ENCODE measurements at places on chromosomes 6 and 20. TPM values are rescaled to one million over a fixed set of nuclear protein-coding genes. Genes with fewer than 3 reads are reported as not detected.

GRCh38 chr6:41039060-41039998, at the start of gene UNC5CL:
Gene UNC5CL (minus strand): TSS chr6:41039221. CDS start chr6:41035074, 4,147 bp downstream.
- peak; percentile 67 for DNase-seq

DNA sequence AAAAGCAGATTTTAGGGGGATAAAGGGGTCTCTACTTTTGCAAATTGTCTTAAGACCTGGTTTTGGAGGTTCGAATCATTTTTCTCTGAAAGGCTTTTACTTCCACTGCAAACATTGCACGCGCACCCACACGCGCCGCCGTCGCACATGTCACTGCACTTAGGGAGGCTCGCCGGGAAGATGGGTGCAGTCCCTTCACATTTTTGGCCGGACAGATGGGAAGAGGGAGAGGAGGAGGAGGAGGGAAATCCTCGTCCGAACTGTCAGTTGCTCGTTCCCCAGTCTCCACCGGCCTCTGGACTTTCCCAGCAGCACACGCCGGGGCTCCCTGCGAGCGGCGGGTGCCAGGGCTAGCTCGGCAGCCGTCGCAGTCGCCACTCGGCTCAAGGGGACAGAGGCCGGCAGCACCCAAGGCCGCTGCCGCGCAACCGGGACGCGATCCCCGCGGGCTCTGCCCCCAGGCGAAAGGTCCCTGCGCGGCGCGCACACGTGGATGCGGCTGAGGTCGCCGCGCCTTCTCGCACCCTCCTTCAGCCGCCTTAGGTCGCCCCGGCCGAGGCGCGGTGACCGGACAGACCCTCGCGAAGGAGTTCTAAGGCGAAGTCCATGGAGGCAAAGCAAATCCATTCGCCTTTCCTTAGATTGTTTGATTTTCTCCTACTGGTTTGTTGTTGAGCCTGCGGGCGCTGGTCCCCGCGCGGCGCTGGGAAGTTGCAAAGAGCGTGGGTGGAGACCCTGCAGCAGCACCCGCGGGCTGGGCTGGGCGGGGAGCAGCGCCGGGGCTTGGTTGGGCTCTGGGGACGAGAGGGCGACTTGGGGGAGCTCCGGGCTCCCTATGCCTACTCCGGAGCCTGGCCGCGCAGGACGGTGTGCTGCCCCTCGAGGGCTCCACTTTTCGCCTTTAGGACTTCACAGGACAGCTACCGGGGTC, 1.2 kb downstream of the MYB start:
- peak; percentile 61 for DNase-seq

DNA sequence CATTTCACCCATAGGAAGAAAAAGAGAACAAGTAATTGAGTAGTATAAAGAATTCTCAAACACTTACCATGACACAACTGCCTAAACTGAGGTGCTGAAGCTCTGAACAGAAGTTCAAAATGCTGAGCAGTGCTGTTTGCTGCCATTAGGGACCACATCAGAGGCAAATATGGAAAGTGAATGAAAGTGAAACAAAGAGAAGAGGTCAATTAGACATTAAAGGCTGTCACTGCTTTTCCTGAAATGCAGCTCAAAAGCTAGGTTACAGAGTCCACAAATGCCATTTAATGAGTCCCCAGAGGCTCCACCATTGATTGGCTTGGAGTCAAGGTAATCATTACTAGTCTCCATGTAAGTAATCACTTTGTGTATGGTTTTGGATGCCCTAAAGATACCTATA, 46.1 kb downstream of the POU3F2 start:
- DNase-seq: no peak

GRCh38 chr6:135291288-135292076, 110.4 kb downstream of the MYB start:
- DNase-seq: no peak

DNA sequence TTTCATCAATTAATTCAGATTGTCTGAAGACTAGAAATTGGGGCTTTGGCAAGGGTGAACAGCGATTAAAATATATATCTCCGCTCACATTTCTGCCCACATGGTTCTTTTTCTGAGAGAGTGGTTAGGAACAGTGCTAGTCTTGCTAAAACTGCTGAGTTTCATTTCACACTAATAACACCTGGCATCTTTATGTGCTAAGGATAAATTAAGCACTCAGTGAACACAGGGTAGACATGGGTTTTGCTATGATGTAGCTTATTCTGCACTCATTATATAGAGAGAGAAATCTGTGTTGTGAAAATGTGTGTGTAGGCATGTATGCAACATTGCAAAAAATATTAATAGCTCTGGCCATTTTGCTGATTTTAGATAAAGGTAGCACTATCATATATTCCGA, 623.4 kb upstream of the FLRT3 start:
- DNase-seq: no peak

DNA sequence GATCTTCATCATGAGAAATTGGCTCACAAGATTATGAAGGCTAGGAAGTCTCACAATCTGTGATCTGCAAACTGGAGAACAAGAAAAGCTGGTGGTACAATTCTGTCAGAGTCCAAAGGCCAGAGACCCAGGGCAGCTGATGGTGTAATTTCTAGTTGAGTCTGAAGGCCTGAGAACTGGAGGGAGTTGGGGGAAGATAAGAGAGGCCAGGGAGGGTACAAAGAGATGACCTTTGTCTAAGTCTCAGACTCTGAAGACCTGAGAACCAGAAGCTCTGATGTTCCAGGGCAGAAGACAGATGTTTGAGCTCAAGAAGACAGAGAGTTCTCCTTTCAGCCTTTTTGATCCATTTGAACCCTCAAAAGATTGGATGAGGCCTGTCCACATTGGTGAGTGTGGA, 280.6 kb downstream of the HDGFL1 start:
- DNase-seq: no peak

The GPLD1 gene
- total RNA-seq: 60.7 TPM

The FGD2 gene
- total RNA-seq: 45.7 TPM

The PTPRT gene
- not detected for total RNA-seq

The GNRH2 gene
- 1.1 TPM for total RNA-seq

Measured in OCI-LY7 (cell line).